ENCODE measurements at places on chromosomes 2 and 18. TPM values are rescaled to one million over a fixed set of nuclear protein-coding genes. Genes with fewer than 3 reads are reported as not detected.

GATA6 gene
- 42.0 TPM for total RNA-seq

LYG2 gene
- total RNA-seq = not detected

SRD5A2 gene
- total RNA-seq = 16.2 TPM

FRZB gene
- total RNA-seq = 3.7 TPM

CCDC141 gene
- 18.0 TPM for total RNA-seq

DNA sequence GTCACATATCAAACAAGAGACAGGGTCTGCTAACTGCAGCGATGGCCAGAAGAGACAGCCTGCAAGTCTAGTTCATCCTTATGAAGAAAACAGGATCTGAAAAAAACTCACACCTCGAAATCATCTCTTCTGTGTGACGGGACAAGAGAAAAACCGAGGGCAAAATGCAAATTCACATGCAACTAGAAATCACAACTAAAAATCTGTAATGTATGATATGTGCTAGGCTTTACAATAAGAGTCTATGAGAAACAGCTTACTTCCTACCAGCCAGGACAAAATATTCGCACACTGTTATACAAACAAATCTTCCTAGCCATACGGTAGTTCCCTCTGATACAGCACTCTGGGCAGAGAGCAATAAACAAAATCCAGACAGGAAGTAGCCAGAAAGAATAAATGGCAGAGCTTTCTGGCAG is 48.8 kb downstream of the ANKRD44 start:
- DNase-seq = no peak

DNA sequence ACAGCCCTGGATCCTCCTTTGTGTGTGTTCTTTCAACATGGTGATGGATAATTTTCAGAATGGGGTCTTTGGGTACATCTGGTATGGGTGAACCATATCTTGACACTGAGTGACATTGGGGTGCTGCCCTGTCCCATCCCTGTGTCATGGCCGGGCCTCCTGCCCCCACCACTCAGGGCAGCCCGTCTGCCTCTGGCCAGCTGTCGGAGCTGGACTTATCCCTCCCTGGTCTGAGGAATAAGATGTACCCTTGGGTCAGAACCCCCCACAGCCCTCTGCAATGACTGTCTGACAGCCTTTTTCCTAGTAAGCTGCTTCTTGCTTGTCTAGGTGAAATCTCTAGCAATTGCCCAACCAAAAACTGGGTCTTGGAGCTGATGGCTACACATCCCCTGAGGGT is 142.9 kb downstream of the SH3RF3 start:
- DNase-seq = no peak

- no peak for DNase-seq
Observed at GRCh38 chr2:234304950-234305349, 191.9 kb downstream of the ARL4C start.

DNA sequence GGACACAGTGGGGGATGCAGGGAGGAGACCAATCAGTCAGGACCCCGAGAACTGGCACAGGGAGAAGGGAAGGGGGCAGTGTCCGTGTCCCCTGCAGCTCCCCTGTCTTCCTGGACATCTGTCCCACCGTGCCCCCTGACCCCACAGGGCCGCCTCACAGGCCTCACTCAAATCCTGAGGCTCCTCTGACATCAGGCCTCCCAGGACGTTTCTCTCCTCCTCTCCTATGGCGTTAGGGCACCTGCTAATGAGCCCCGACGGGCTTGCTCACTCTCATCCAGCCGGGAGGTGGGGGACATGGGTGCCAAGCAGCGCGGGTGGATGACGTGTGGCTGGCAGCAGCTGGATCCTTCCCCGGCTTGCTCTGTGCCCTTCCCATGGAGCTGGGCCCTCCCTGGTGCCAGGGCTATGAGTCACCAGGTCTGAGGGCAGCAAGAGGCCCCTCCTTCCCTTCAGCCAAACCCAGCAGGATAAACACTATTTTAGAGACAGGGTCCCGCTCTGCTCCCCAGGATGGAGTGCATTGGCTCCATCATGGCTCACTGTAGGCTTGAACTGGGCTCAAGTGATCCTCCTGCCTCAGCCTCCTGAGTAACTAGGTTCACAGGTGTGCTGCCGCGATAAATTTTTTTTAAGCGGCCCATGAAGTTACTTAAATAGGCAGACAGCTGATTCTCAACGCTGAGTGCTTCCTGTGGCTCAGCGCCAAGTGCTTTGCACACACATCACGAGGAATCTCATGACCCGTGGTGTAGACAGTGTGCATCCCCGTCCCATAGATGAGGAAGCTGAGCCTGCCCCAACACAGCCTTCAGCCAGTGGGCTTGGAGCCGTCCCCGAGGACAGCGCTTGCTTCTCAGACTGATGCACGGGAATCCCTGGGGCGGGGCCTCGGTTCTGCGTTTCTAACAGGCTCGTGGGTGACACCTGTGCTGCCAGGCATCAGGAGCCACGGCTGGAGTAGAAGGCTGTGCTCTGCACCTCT is 64.5 kb upstream of the HDAC4 start:
- no peak for DNase-seq

DNA sequence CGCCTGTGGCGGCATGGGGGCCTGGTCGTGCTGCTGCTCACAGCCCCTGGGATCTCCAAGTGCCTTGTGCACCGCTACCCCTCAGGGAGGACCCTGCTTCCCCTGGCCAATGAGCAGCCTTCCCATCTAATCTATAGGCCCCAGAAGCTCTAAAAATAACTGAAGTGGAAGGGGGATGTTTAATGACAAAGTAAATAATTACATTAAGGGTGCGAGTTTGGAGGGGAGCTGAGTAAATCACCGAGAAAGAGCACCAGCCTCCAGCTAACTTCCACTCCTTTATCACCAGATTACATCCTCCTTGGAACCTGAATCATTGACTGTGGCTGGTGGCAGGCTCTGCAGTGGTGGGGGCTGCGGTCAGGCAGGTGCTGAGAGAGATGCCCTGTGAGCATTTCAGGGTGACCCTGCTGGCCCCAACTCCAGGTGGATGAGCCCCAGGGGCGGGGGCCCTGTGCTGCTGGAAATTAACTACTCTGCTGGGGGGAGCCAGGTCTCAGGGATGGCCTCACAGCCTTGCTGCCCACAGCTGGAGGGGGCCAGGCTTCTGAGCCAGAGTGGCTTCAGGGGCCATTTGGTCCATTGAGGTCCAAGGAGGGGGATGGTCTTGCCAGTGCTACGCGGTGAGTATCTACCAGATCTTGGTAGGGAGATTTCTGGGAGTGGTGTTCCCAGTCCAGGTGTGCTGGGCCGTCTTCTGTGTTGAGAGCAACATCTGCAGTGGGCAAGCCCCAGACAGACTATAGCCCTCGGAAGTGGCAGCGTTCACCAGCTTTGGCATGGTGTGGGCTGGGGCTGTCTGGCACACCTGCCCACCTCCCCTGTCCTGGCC is 74.2 kb downstream of the GLI2 start:
- DNase-seq = no peak

- no peak for DNase-seq
Observed at GRCh38 chr2:117832332-117832731, 17.8 kb downstream of the DDX18 start.

Measured in urinary bladder (tissue), 4 donors.